ENCODE measurements at places on chromosomes 3 and 15.

- DNase-seq: no peak
Measured at GRCh38 chr3:40432793-40433192, 24.3 kb upstream of the RPL14 start.

GRCh38 chr3:192866804-192867203 lies 50.9 kb downstream of the MB21D2 start:
- no peak for DNase-seq

DNA sequence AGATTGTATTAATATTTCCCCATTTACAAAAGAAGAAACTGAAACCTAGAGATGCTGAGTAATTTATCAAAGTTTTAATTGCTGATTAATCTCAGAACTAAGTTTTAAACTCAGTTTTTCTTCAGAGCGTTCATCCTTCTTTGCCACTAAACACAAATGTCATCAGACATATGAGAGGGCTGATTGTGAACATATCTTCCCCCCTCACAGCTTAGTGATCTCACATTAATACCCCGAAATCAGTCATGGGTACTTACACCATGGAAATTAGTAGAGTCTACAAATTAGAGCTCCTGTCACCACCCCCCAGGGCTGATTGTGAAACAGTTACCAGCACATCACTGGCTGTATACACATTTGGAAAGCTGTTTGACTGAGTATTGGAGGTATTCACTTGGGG lies 189.3 kb upstream of the SGO1 start:
- no peak for DNase-seq

GRCh38 chr3:77919244-77919643 lies 879.3 kb downstream of the ROBO2 start:
- no peak for DNase-seq

- no peak for DNase-seq
Measured at GRCh38 chr15:69666441-69666882, 213.8 kb downstream of the RPLP1 start.

DNA sequence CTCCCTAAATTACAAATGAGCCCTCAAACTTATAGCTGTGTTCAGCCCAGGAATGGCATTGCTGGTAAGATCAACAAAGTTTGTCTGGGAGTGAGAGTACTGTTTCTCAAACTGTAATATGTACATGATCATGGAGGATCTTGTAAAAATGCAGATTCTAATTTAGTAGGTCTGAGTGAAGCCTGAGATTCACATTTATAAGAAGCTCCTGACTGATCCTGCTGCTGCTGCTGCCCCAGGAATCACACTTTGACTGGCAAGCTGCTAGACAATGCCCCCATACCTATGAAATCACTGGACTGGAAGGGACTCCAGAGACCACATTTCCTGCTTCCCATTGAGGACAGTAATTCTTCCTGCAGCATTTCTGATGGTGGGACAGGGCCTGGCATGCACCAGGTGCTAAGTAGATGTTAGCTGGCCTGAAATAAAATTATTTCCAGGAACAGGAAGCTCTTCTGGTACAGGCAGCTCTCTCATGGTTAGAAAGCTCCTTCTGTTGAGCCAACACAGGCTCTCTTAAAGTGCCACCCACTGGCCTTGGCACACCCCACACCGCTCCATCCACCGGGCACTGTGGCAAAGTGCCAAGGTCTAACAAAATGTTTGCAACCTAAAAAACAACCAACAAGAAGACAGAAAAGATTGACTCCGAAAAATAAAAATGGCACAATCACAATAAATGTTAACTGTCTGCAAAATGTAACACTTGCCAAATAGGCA lies 36.7 kb upstream of the ZNF710 start:
- no peak for DNase-seq

DNA sequence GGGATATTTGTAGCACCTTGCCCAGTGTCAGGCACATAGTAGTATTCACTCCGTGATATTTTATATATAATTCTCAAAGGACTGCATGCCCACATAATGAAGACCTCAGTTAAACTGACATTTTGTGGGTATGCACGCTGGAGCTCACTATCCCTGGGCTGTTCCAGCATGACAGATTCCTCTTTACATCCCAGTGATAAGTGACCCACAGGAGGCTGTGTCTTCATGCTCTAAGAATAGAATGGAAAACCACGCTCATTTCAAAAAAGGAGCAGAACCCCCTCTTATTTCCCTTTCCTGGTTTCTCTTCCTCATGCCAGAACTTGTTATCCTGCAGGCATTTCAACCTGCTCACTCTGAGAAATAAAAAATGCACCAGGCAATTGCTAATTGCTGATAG lies 717.5 kb downstream of the AGBL1 start:
- DNase-seq: no peak

DNA sequence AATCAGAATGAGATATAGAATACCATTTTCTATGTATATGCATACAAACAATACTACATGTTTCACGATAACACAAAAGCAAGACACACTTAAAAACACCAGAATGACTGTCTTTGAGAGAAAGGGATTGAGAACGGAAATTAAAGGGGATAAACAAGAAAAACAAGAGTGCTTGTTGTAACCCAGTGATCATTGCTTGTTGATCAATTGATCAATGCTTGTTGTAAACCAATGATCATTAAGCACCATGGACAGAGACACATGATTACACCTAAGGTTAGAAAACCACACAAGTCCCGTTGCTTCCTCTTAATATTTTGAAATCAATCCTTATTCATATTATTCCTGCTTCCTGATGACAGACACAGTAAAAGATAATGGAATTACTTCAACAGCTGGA lies 1.1 kb upstream of the OR4F15 start:
- no peak for DNase-seq

GRCh38 chr3:141368925-141369794 lies 856 bp downstream of the ZBTB38 start:
- no peak for DNase-seq

GRCh38 chr3:120848503-120848902 lies 59.5 kb upstream of the STXBP5L start:
- no peak for DNase-seq

DNA sequence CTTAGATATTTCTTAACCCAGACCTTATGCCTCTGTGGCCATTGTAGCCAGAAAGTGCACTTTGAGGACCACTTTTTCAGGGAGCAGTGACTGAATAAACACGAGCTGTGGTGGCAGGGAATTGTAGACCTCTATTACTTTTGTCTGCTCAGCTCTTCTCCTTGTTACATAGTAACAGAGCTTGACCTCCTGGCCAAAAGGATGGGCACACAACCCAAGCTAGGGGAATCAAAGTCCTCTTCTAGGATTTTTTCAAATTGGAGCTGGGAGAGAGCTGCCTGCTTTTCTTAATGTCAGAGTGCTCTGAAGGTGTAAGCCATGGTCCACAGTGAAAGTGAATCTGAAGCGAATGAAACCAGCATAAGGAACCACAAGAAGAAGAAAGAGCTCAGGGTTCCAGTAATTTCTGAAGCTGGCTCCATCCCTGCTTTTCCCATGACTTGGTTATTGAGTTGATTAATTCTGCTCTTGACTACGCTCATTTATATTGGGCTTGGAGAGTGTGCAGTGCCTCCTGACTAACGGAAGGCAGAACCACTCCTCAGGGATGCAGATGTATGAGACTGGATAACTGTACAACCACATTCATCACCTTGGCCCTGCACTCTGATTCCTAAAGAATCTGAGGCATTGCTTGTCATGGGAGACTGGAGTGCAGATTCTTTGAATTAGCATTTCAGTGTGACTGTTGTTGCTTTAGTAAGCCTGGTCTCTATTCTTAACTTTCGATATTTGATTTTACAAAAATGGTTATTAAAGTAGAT lies 60.9 kb downstream of the TLNRD1 start:
- DNase-seq: no peak
